CD4-positive, alpha-beta T cell treated with Interleukin-15 for 1 hour (primary cell): ENCODE measurements at places on chromosomes 2 and 18.

GRCh38 chr2:211931314-211931713 is 607.3 kb downstream of the ERBB4 start:
- DNase-seq, result no peak

DNA sequence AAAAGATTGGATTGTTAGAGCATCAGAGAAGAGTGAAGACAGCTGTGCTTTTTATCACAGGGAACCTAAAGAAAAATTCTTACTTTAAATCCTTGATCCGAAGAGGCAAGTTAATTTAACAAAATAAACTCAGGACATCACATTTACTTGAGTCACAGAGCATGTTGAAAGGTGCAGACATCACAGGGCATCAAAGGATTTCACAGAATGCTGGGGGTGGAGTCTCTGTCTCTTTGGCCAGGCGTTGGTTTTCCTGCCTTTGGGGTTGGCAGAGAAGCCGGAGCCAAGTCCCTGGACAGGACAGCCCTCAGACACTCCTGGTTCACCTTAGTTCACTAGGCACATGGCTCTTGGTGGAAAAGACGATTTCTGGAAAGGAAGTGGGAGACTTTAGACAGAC is 56.3 kb downstream of the SH3RF3 start:
- no peak for DNase-seq

DNA sequence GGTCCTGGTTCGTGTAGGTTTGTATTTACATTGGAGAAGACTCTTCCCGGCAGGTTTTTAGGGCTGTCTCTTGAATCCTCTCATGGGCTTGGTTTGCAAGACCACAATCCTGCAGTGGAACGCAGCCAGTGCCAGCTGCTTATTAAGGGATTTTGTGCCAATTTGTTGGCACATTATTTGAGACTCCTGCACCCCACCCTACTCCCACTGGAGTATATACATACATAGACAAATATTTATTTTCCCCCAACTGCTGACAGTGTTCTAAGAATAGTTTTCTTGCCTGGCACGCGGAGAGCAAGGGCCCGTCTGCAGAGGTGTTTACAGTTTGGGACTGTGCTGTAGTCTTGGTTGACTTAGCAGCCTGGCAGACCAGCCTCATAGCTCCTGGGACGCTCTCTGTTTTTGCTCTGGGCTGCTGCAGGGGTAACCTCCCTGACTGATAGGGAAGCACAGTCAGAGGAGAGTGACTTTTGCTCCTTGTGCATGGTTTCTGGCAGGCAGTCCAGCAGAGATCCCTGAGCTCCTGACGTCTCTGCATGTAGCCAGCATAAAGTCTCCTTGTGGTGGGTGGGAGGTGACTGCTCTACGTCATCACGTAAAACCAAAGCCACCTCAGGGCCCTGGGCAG is 1.9 kb downstream of the LDLRAD4 start:
- DNase-seq, result no peak

DNA sequence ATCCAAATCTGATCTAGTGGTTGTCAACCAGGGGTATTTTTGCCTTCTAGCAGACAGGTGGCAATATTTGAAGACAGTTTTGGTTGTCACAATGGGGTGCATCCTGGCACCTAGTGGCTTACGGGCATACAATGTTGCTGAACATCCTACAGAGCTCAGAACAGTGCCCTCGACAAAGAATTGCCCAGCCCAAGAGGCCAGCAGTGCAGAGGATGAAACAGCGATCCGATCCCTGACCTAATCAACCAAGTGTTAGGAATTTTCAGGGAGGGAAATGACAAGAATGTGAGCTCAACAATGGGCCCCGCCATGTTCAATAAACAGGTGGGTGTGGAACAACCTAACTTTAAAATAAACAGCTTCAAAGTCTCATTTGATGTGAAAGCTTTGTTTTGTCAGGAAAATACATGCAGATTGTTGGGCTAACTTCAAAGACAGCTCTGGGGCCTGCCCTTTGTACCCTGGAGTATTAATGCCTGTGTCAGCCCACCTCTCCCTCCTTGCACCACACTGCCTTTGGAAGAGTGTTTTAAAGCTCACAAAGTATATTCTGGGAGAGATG is 22.5 kb upstream of the SCYGR5 start:
- no peak for DNase-seq

DNA sequence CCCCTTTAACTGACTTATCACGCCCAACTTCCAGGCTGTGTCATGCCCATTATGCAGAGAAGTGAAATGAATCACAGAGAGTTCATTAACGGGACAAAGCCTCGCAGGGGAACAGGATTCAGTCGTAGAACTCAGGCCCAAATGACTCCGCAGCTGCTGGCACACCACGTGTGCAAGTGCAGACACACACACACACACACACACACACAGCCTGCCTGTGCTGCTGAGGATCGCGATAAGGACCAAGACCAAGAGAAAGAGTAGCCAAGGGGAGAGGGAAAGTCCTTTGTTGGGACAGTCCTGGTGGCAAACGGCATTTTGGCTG is 90.0 kb upstream of the TAF1B start:
- peak; percentile 77 for DNase-seq

DNA sequence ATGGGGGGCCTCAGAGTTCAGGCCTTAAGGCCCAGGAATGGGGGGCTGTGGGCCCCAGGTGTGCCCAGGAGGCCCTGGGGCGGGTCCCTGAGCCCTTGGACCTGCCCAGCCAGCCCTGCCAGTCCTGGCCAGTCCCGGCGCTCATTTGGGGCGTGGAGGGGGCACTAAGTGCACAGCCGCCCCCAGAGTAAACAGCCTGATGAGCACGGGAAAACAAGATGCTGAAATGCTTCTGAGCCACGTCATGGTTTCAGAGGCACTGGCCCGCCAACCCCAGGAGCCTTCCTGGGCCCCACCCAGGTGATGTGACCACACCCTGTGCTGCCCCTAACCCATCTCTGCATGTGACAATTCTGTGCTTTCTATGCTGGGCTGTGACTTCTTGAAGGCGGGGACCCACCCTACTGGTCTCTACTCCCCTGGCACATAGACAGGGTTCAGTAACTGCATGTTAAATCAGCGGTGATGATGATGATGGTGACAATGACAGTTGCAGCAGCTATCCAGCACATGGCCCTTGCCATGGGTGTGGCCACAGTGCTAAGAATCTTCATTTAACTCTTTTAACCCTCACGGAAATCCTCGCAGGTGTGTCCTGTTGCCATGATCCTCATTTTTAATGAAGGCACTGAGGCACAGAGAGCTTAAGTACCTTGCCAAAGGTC is 28.1 kb upstream of the ASPRV1 start:
- DNase-seq, result no peak

DNA sequence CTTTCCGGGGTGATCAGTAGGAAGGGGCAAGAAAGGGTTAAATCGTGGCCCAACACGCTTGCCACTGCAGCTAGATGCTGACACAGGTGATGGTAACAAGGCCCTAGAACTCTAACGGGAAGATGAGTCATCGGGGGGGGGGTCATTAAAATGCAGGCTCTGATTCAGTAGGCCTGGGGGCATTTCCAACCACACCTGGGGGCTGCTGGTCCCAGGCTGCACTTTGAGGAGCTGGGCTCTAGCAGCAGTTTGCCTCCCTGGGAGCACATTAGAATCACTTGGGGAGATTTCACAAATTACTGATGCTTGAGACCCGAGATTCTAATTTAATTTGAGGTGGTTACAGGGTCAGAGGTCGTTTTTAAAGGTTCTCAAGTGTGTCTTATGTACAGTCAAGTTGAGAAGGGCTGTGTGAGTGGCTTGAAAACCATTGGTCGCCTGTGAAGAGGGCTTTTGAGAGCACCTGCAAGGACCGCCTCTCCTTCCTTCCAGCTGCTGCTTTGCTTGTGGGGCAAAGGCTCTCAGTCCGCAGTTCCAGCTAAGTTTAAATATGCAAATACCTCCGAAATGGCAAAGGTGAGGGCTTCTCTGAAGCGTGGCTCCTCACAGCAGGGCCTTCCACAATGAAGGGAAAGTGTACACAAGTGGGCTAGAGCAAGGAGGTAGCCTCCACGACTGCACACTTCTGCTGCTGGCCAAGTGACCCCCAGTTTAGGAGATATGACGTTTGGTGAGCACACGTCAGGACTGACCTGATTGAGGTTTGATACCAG is 128.0 kb upstream of the MSH6 start:
- peak; percentile 37 for DNase-seq

DNA sequence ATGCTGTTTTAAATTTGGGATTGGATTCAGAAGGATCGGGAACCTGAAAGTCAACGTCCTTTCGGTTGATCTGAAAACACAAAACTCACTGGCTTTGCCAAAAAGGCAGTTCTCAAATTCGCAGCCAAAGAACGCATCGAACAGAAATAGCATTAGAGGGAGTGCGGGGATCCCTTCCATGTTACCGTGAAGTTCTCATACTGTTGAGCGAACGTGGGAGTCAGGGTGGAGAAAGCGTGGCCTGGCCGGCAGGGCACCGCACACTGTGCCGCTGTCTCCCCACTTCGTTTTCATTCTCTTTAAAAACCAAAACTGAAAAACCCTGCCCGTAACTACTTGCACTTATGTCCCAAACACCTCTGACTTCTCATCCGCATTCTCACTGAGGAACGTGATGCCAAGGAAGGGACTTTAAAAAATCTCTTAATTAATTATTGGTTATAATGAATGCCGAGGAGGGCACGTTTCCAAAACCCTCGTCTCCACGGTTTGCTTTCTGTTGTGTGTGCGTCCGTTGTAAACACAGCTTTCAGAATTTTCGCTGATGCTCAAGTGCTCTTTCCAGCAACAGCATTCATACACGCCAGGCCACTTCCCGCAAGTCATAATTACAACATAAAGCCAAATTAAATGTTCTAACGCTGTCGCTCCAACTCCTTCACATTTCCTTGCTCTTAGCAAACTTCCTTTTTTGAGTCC is 60.9 kb upstream of the TWIST2 start:
- no peak for DNase-seq

DNA sequence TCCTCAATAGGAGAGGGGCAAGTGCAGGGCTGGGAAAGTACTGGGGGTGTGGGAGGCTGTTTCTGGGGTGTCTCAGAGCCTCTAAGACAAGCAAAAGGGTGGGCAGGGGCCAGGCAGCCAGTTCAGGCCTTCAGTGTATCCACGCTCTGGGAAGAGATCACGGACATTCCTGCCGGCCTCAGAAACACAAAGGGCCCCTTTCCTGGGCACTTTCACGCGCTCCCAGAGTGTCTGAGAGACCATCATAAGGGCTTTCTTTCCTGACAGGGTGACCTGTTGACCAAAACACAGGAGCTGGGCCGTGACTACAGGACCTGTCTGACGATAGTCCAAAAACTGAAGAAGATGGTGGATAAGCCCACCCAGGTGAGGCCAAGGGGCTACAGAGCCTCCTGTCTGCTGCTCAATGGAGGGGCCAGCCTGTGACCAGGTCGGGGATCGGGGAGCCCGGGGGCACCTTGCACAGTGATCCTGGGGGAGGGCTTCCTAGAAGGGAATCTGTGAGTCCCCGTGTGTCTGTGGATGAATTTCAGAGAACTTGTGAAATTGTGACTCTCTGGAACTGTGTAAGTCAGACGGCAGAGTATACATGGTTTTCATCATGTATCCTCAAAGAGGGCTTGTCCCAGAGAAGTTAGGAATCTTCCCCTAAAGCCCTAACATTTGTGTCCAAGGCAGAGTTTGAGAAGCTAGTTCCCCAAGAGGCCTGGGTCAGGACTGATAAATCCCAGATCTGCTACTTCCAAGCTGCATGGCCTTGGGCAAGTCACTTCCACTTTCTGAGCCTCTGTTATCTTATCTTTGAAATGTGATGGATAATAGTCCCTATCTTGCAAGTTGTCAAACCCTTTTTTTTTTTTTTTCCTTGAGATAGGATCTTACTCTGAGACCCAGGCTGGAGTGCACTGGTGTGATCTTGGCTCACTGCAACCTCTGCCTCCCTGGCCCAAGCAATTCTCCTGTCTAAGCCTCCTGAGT is 1.8 kb downstream of the GNLY start:
- DNase-seq, result no peak

DNA sequence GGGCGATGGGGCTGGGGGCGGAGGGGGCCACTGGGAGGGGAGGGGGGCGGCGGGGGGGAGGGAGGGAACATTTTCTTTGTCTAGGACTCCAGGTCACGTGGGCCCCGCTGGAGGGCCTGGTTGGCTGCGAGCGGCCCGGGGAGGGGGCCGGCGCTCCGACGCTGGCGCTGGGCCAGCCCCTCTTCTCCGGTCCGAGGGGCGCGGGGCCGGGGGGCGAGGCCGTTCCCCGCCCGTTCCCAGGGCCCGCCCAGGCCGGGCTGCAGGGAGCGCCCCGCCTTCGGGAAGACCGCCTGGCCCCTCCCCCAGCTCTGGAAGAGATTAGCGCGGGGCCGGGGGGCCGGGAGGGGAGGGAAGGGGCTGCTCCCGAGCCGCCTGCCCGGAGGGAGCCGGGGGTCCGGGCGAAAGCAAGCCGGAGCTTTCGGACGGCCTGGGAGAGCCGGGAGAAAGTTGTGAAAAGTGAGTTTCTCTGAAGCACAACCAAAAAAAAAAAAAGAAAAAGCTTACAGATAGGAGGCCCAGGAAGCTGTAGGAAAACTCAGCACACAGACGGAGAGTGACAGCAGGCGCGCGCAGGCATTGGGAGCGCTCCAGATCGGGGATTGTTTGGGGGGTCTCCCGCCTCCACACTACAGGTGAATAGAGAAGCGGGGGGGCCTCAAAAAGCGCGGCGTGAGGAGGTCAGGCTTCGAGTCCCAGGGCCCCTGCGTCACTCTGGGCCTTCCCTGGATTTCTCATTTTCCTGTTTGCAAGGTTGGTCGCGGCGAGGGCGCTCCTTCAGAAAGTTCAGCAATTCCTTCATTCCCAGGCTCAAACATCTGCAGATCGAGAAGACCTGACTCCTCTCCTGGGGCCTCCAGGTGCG is 84.1 kb upstream of the POMC start:
- peak; percentile 58 for DNase-seq

DNA sequence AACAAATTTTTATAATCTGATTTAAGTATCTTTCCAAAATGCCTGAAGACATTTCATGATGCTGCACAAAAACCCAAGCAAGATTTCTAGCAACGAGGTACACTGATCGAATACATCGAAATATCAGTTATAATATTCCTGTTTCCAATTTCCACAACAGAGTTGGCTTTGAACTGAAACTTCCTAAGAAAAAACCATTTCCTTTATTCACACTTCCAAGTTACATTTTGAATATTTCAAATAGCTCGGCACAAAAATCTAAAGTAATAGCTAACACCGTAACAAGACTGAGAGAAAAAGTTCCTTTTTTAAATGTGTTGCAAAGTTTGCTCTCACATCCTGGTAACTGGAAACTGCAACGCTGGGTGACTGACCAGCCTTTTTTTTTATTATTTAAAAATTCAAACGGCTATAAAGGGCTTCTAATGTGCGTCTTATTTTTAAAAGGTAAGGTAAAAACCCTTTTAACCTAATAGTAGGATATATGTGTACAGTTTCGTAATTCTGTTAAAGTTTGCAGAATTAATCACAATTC is 1.7 kb downstream of the HNRNPLL start:
- no peak for DNase-seq

DNA sequence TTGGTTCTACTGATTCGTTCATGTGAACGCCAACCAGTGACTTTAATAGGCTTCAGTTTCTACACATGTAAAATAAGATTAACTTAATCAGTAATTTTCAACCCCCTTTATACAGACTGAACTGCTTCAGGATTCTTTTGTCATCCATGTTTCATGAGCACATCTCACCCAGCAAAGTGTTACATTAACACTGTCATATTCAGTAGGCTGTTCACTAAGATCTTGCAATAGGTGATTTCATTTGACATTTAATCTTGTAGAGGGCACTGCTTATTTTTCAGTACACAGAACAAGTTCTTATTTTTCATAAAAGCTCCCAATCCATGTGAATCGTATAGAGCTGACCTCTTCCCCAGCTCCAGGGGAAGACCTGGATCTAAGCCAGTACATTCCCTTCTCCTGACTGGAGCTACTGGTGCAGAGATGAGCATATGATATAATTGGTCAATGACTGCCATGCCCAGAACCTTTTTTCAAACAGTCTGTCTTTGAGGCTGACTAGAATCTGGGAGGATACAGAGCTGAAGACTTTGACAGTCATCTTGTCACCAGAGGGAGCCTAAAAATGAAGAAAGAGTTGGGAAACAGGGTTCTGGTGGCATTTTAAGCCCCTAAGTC is 72.2 kb upstream of the CHRNA1 start:
- no peak for DNase-seq
